ENCODE measurements at places on chromosomes 1 and 21.
A peak's percentile ranks its signal among the peaks of the same experiment; 100 is the strongest.

DNA sequence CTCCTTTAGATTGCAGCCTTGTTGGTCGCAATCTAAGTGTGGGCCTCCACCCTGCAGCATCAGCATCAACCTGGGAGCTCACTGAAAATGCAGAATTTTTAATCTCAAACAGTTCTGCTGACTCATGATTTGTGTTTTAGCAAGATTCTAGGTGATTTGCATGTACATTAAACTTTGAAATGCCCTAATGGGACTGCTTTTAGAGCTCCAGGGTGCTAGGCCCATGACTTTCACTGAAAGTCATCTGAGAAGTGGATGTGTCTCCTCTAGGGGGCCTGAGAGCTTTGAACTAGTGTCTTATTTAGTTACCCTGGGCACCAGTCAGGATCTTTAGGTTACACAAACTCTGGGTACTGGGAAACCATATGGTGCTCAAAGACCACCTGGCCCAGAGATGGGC is 9.0 kb downstream of the TRIM67 start:
- no peak for DNase-seq

DNA sequence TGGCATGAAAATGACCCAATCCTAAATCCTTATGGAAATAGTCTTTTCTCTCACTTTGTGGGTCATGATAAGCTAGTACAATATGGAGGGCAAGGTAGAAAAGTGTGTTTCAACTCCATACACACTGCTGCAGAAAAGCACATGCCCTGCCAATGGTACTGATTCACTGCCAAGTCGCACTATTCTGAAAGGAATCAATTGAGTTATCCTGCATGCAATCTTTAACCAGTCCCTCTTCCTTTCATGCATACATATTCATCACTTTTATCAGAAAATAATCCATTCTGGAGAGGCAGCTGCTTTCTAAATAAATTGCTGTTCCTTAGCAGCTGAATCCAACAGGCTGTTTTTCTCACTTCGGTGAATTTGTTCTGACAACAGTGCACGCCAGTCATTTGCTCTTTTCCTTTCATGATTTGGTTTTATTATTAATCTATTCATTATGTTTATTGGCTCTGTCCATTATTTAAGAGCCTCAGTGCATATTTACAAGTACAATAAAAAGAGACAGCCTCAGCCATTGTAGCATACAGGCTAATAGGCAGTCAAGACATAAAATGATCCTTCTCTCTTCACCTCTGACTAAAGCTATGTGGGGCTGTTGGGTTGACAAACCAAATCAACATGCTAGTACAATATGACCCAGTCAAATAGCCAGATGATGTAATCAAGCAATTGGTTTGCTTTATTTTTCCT is 108.8 kb downstream of the CHD1L start:
- DNase-seq: no peak

GRCh38 chr1:186534401-186534800 is 73.5 kb upstream of the PDC start:
- DNase-seq: peak; percentile 26

- no peak for DNase-seq
These were observed 112.5 kb downstream of the RRAGC start for GRCh38 chr1:38746941-38747600.

- no peak for DNase-seq
These were observed 310.7 kb downstream of the PCP4 start for GRCh38 chr21:40177979-40178378.

GRCh38 chr1:33655496-33655895 is 183.1 kb downstream of the ZSCAN20 start:
- DNase-seq: no peak

DNA sequence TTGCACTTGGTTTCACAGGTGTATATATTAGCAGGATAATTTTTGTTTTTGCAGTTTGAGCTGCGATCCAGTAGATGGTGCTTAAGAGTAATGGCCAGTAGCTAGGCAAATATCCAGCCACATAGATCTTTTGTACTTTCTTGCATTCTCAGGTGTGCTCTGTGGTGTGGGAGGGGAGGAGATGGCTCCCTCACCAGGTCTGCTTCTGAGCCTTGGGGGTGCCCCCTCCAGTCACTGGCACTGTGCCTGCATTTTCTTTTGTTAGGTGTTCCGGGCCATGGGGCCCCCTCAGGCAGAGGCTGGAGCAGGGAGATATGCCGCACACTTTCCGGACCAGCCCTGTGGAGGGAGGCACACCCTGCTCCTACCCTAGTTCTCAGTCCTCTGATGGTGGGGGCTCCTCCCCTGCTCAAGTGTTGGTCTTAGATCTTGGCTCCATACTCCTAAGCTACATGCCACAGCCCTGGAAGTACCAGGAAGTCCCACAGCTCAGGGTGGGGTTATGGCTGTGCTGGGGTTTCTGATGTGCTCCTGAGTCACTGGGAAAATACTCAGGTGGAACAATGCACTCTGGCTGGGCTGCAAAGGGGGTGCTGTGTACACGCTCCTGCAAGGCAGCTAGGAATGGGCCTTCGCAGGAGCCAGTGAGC is 197.6 kb upstream of the DMRTA2 start:
- DNase-seq: peak; percentile 8

- peak; percentile 97 for DNase-seq
These were observed 278.0 kb downstream of the MRPL39 start for GRCh38 chr21:25329227-25329825.

GRCh38 chr1:204685236-204686006 is at the start of gene LRRN2:
Gene LRRN2 (minus strand): TSS chr1:204685738. CDS start chr1:204619992, 65,746 bp downstream.
- no peak for DNase-seq

DNA sequence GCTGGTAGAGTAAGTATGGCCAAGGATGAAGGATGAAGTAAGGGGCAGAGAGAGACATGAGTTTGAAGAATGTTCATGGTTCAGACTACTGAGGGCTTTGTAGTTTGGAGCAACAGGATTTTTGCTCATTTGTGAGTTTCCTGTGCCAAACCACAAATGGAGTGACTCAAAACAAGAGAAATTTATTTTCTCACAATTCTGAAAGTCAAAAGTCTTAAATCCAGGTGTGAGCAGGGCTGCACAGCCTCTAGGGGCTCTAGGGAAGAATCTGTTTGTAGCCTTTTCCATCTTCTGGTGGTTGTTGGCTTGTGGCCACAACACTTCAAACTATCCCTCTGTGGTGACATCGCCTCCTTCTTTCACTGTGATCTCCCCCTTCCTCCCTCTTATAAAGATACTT is 58.9 kb downstream of the RHOU start:
- peak; percentile 38 for DNase-seq

- DNase-seq: peak; percentile 87
These were observed 80.3 kb downstream of the TTC3 start for GRCh38 chr21:37153196-37153934.

DNA sequence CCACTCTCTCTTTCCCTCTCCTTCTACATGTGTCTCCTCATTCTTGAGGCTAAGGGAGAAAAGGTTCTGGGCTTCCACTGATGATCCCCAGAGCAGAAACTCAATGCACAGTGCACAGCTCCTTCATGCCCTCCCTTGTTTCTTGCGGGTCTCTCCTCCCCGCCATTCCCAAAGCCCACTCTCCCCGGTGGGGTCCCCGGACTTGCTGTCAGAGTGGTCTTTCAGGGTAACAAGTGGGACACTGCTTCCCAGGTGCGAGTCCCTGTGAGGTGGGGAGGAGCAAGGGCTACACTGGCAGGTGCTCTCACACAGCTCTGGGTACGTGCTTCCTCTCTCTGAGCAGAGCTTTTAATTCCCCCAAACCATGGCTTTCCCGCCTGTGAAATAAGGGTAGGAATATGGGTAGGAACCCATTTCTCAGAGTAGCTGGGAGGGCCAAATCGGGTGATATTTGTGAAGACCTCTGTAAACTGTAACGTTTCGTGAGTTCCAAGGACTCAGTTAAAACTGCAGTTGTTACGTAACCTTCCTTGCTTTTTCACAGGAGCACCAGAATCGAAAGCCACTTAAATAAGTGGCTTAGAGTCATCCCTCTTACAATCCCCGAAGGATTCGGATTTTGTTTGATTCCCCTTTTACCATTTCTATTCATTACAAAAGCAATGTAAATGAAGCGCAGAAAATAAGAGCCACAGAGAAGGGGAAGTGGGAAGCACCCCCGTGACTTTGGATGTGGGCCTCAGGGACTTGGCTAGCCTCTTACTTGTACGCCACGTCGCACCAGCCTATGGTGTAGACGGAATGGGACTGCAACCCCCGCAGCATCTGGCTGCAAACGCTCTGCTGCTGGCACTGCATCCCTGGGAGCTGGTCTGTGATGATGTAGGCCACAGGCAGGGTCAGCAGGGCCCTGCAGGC is 6.2 kb downstream of the PGLYRP3 start:
- DNase-seq: no peak

DNA sequence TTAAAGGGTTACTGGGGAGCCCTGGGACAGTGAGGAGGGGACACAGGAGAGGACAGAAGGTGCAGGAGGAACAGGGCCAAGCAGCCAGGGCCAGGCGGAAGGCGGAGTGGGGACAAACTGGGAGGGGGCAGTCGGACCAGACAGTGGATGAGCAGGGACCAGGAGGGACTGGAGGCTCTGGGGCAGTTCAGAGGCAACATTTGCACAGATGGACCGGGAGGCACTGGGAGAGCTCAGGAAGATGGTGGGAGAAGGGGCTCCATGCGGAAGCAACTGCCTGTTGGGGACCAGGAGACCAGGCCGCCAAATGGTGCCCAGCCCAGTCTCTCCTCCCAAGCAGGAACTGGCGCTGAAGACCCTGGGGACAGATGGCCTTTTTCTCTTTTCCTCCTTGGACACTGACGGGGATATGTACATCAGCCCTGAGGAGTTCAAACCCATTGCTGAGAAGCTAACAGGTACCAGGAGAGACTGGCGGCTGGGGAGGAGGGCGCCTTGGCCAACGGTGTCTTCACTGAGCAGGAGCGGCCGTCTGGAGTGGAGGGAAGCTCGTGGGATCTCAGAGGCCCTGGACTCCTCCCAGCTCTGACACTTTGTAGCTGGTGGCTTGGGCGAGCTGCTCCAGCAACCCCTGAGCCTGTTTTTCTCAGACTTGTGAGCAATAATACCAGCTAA is 847 bp downstream of the SELENON start:
- DNase-seq: no peak

GRCh38 chr1:193185211-193185610 is 1.2 kb downstream of the B3GALT2 start:
- no peak for DNase-seq

DNA sequence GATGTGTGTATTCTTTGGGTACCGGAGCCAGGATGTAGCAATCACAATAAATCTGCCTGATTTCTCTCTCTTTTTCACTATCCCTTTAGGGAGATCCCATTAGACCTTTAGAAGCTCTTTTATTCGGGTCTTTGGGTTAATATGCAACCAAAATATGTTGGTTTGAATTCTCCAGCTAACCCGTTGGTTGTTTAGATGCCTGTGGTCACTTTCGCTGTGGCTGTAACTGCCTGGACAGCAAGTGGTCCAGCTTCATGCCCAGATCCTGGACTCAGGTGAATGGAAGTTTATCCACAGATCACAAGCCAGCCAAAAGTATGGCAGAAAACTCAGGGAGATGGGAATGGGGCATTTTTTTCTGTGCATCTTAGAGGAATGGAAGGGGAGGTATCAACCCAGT is 12.3 kb downstream of the KAZN start:
- DNase-seq: no peak

DNA sequence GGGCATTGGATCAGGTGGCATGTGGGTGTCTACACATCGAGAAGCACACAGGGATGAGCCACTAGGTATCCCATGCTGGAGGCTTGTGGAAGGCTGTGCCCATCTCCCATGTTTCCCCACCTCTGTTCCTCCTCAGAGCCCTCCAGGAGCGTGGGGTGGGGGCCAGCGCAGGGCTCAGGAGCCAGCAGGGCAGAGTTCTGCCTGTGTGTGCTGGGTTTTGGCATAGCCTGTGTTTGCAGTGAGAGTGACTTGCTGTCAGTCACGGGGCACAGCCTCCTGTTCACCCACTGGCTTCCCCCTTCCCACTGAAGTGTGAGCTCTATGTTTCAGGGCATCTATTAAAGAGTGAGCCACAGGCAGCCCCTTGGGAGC is 10.4 kb downstream of the IBA57 start:
- DNase-seq: no peak

GRCh38 chr1:4083231-4084047 is 183.4 kb upstream of the C1orf174 start:
- no peak for DNase-seq

DNA sequence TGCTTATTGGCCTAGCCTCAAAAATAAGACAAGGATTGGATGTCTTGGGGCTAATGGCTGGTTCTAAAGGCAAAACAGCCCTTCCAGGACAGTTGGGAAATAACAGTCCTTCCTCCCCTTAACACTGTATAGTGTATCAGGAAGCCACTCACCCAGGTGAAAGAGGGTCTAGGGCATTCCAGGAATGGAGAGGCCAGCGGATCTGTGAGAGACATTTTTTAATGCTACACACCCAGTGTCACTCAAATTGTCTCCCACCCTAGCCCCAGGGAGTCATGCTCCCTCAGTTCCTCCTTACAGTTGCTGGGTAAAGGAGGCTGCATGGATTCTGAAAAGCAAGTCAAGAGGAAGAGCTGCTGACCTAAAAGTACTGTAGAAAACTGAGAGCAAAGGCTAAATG is 24.1 kb upstream of the EXO1 start:
- DNase-seq: no peak

GRCh38 chr1:234398849-234399381 is 25.7 kb downstream of the COA6 start:
- no peak for DNase-seq

DNA sequence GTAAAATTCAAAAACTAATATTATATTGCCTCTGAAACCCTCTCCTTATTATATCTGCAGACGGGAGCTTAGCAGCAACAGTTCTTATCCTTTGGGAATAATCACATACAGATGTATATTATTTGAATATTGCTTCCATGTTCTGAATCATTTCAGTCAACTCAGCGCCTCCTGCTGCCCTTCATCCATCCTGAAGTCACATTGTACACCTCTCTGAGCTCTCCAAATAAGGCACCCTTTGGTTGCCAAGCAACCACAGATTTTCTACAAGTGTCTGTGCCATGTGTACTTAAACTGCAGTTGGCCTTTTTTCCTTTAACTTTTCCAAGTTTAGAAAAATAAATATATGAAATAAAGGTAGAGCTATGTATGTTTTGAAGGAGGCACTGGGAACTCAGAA is 384.3 kb downstream of the LRRIQ3 start:
- DNase-seq: peak; percentile 27

DNA sequence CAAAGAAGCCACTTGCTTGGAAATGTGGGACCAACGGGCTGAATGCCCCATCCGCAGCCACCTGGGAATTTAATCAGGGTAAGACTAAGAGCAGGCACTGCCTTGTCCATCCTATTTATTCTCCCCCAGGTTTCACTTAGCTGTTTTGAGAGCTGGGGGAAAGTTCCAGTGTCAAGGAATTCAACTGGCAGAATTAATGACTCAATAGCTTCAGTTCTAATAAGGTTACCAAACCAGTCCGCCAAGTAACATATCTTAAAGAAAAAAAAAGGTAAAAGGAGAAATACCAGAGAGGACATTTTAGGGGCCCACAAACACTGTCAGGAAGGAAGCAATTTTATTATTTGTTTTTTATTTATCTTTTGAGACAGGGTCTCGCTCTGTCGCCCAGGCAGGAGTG is 157.6 kb upstream of the SOD1 start:
- DNase-seq: no peak

GRCh38 chr1:76049498-76049897 is 25.0 kb upstream of the ST6GALNAC3 start:
- DNase-seq: no peak

GRCh38 chr1:8351693-8352470 is 34.0 kb downstream of the SLC45A1 start:
- DNase-seq: peak; percentile 30

All from fibroblast of upper back skin (primary cell).